Vagina (tissue), 2 donors: ENCODE measurements at places on chromosomes 2 and 18.

DNA sequence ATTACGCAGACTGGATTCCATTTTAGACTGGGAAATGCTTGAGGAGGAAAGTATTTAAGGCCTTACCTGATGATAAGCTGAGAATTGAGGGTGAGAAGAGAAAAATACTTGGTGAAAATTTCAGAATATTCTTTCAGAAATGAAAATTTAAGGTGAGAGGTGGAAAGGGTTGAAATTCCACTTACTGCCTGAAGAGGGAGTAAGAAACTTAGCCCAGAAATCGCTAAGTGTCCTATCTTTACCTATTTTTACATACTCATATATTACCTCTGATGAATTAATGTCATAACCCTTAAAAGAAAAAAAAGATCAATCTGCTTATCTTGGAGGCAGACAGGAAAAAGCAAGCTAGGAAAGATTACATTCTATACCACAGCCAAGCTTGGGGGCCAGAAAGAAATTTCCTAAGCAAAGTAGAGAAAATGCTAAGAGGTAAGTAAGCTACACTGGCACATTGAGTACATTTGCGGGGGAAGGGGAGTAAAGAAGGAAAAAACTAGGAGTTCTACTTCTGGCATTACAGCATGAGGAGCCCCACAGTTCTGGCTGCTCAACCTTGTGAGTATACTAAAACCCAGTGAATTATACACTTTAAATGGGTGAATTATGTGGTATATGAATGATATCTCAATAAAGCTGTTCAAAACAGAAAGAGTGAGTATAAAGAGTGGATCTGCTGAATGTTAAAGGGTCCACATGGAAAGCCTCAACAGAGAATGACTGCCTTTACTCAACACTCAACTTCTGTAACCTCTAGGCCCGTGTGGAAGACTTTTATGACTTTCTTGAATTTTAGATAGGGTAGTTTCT lies 33.8 kb downstream of the SMC6 start:
- no peak for DNase-seq
- no peaks in the 10 kb centered on the region for H3K27me3 ChIP-seq
- no peak overlapping the region for H3K27ac ChIP-seq
- no peak overlapping the region for H3K4me3 ChIP-seq

GRCh38 chr2:23377771-23378170 lies 7.2 kb upstream of the KLHL29 start:
- H3K4me3 ChIP-seq: no peak overlapping the region
- no peak overlapping the region for H3K27ac ChIP-seq
- no peak for DNase-seq
- H3K36me3 ChIP-seq: no peaks in the 10 kb centered on the region

DNA sequence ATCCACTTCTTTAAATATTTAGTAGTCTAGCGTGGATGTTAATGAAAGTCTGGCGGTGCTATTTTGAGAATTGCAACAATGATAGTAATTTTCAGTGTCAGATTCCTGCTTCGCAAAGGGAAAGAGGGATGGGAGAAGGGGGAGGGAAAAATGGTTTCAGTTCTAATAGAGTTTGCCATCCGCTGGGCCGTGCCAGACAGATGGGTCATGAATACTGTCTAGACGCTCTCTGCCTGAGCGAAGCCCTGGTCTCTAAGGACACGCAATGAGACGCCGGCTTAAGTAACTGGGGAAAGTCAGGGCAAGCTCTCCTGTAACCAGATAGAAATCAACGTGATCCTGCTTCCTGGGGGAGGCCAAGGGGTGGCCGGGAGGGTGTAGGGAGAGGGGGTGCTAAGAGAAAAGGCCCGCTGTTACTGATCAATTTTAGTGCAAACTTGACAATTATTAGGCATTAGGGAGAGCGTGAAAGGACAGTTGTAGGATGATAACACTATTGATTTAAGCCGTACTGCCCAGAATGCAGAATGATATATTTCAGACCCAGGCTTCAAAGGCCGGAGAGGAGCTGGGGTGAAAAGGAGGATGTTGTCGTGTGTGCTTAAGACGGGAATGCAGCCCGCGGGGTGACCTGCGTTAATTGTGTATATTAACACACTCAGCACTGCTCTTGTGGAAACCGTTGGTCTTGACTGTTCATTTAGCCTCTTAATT lies 229.2 kb downstream of the LDLRAD4 start:
- no peaks in the 10 kb centered on the region for H3K36me3 ChIP-seq
- H3K4me1 ChIP-seq: peaks cover 31% of the 10 kb centered on the region
- no peak for DNase-seq
- peak overlapping the region; percentile 27 for H3K27ac ChIP-seq
- no peaks in the 10 kb centered on the region for H3K27me3 ChIP-seq

- no peak overlapping the region for H3K27ac ChIP-seq
- no peak for DNase-seq
- no peaks in the 10 kb centered on the region for H3K27me3 ChIP-seq
Measured at GRCh38 chr18:68262690-68263294, 452.1 kb downstream of the TMX3 start.

GRCh38 chr18:58491773-58492752 lies 136.8 kb downstream of the ALPK2 start:
- no peaks in the 10 kb centered on the region for H3K36me3 ChIP-seq
- H3K4me1 ChIP-seq: peaks cover 21% of the 10 kb centered on the region
